ENCODE measurements at places on chromosomes 4 and X.

GRCh38 chr4:19983072-19983471 is 268.6 kb upstream of the SLIT2 start:
- DNase-seq, result peak; percentile 78

GRCh38 chrX:85111347-85111746 is 107.7 kb downstream of the APOOL start:
- DNase-seq, result no peak

- DNase-seq, result no peak
These were observed 9.9 kb upstream of the MID1 start for GRCh38 chrX:10630320-10630719.

DNA sequence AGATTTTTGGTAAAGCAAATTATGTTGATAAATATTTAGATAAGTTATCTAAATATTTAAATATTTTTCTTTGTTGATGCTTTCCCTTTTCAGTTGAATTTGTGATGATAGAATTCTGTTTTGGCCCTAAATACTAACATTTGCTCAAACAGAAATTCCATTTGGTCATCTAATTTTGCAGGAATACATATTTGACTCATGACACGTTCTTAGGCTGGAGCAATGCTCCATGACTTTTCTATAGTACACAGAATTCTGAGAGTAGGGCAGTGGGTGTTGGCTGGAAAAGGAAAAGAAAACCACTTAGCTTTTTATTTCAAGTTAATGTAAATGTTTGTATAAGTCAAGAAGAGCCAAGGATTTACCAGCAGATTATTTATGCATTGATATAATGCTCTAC is 58.6 kb upstream of the GK2 start:
- DNase-seq, result no peak

GRCh38 chr4:1298461-1298860 is 8.8 kb downstream of the MAEA start:
- DNase-seq, result no peak

DNA sequence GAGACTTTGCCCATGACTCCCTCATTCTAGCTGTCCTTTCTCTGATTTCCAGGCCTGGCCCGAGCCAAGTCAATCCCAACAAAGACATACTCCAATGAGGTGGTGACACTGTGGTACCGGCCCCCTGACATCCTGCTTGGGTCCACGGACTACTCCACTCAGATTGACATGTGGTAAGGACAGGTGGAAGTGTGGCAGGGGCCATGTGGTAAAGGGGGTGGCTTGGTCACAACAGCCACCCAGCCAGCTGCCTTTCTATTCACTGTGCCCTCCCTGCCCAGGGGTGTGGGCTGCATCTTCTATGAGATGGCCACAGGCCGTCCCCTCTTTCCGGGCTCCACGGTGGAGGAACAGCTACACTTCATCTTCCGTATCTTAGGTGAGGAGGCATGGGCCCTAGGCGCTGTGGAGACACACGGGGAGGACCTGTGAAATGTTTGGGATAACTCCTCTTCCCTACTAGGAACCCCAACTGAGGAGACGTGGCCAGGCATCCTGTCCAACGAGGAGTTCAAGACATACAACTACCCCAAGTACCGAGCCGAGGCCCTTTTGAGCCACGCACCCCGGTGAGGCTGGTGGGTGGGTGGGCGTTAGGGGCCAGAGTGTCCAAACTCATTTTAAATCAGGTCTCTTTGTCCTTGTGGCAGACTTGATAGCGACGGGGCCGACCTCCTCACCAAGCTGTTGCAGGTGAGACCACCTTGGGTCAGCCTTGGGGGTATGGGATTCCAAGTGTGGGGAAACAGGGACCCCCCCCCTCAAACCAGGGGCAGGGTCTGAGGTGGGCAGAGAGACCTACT is 6.1 kb upstream of the USP11 start:
- DNase-seq, result no peak

GRCh38 chr4:33176566-33176965 is 2456.4 kb downstream of the PCDH7 start:
- no peak for DNase-seq
